Placental pericyte (primary cell): ENCODE measurements at places on chromosomes 16 and 17. TPM values are rescaled to one million over a fixed set of nuclear protein-coding genes. Genes with fewer than 3 reads are reported as not detected.

Gene SNRNP25
- 10.7 and 17.3 TPM in 2 replicates for total RNA-seq

Gene HSPB9
- total RNA-seq: not detected in 2 replicates

Gene CENPN
- total RNA-seq: 9.6 and 75.3 TPM in 2 replicates

Gene GPR179
- total RNA-seq: under 0.01 TPM in 1 of 2 replicates, not detected in the other

Gene NOMO2
- 98.5 and 197 TPM in 2 replicates for total RNA-seq

Gene PRSS33
- total RNA-seq: not detected in 2 replicates

Gene KRT20
- not detected in 2 replicates for total RNA-seq

Gene HEATR9
- total RNA-seq: not detected in 2 replicates

Gene KRT40
- 0.14 TPM in 1 of 2 replicates, not detected in the other for total RNA-seq

Gene KRTAP4-5
- total RNA-seq: not detected in 2 replicates

Gene CALB2
- 8.7 and 14.4 TPM in 2 replicates for total RNA-seq

Gene KRTAP4-1
- total RNA-seq: not detected in 2 replicates

Gene TPPP3
- total RNA-seq: 0.88 and 1.1 TPM in 2 replicates

Gene SEZ6L2
- 7.3 and 17.7 TPM in 2 replicates for total RNA-seq
